CD4-positive, alpha-beta T cell (primary cell): ENCODE measurements at places on chromosomes 5 and 9.

GRCh38 chr5:87022415-87022814, 245.3 kb upstream of the RASA1 start:
- no peaks in the 10 kb centered on the region for H3K27me3 ChIP-seq
- no peak overlapping the region for H3K27ac ChIP-seq

DNA sequence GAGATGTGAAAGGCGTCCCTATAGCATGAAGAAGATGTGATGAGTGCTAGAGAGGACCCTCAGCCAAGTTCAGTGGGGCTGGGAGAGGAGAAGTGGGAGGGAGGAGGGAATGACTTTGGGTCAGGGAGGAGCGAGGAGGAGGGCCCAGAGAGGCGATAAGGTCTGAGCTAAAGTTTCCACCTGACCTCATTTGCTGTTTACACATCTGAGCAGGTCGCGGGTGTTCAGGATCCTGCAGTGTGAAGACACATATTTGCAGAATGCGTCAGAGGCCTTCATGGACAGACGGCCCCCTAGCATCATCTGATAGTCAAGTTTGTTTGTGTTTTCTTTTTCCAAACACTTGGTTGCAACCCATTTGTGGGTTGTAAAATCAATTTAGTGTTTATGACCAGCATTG, 18.9 kb upstream of the IGFBPL1 start:
- no peaks in the 10 kb centered on the region for H3K36me3 ChIP-seq
- no peak for DNase-seq
- H3K27me3 ChIP-seq = no peaks in the 10 kb centered on the region
- no peak overlapping the region for H3K27ac ChIP-seq

DNA sequence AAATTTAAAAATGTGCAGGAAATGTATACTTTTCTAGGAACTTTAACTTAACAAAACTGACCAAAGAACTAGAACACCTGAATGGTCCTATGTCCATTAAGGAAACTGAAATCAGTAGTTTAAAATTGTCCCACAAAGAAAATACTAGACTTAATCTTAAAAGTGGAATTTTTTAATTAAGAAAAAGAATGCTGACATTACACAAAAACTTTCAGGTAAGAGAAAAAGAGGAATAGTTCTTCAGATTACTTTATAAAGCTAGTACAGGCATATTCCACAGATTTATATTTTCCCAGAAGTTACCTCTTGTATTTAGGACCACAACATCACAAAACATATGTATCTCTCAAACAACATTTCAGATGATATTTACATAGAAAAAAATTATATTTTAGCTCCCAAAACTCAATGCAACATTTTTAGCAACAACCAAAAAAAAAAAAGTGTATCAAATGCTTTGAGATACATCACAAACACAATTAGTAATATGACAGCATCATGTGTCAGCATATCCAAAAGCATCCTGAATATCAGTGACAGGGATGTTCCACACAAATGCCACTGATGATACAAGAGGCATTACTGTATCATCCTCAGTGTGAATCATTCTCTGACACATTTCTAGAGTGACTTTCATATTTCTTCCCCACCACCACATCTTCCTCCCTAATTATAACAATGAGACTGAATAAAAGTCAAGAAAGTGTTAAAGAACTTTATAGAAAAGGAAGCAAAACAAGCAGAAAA, 264.0 kb downstream of the EPB41L4A start:
- H3K4me3 ChIP-seq = no peak overlapping the region
- H3K4me1 ChIP-seq = peaks cover 1% of the 10 kb centered on the region
- DNase-seq = peak; percentile 29
- H3K36me3 ChIP-seq = no peaks in the 10 kb centered on the region

GRCh38 chr5:67896311-67896929, 319.1 kb upstream of the PIK3R1 start:
- no peak overlapping the region for H3K4me3 ChIP-seq
- no peak for DNase-seq
- H3K27me3 ChIP-seq = no peaks in the 10 kb centered on the region
- H3K36me3 ChIP-seq = no peaks in the 10 kb centered on the region
- no peaks in the 10 kb centered on the region for H3K4me1 ChIP-seq

DNA sequence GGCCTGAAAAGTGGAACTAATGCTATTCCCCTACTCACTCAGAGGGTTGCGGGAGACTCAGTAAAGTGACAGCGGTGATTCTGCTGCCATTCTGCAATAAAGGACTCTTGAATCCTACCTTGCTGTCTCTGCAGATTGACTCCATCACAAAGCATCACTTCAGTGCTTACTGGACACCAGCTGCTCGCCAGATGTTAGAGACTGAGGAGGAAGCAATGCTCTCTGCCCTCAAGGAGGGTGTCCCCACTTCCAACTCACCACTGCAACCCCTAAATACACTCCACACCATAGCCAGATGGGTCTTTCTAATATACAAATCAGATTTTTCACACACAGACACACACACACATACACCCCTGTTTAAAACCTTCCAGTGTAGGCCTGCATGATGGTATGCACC, 21.4 kb downstream of the TTLL11 start:
- no peak overlapping the region for H3K4me3 ChIP-seq
- H3K36me3 ChIP-seq = no peaks in the 10 kb centered on the region
- no peak for DNase-seq
- H3K27ac ChIP-seq = no peak overlapping the region
- no peaks in the 10 kb centered on the region for H3K4me1 ChIP-seq

DNA sequence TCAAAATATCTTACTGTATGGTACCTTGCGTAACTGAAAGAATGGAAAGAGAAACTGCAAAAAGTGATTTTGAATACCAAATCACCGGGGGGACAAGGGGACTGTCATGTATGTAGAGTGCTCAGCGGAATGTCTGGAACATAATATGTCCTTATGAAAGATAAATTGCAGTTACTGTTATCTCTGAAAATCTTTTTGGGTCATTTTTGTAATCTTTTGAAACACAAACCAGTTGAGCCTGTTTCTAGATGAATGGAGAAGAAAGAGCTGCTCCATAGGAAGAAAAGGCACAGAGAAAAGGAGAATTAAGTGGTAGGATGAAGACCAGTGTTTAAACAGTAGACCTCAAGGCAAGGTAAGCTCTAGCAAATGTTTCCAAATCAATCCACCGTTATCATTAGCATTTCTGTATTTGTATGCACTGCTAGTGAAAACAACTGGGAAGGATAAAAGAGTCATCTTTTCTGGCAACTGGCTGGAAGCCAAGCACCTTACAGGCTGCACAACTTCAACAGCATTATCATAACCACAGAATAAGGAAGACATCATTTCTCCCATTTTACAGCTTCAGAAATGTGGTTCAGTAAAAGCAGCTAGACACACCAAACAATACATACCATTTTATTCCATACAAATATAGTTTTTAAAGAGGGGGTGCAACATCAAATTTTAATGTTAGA, 158.5 kb downstream of the TRPM3 start:
- DNase-seq = no peak
- H3K27ac ChIP-seq = no peak overlapping the region
- no peaks in the 10 kb centered on the region for H3K27me3 ChIP-seq
- H3K36me3 ChIP-seq = no peaks in the 10 kb centered on the region

DNA sequence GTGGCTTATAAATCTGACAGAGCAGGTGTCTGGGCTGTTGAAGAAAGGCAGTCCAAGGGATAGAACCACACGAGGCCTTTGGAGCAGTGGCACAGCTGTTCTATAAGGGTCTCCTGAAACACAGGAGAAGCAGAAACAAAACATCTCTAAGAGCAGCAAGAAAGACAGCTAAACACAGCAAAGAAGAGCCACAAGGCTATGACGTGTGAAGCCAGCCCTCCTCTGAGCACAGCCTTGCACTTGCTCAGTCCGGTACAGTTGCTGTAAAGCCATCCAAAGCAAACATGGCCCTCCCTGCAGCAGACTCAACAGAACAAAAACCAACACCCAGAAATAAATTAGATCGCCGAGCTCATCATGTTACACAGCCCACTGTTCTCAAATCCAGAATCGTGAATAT, 2.6 kb upstream of the GZMK start:
- DNase-seq = no peak
- no peak overlapping the region for H3K27ac ChIP-seq
- no peak overlapping the region for H3K4me3 ChIP-seq
- H3K36me3 ChIP-seq = no peaks in the 10 kb centered on the region

GRCh38 chr5:149217803-149218155, 53.9 kb upstream of the AFAP1L1 start:
- no peaks in the 10 kb centered on the region for H3K27me3 ChIP-seq
- no peak overlapping the region for H3K4me3 ChIP-seq
- H3K27ac ChIP-seq = no peak overlapping the region
- H3K4me1 ChIP-seq = no peaks in the 10 kb centered on the region
- H3K36me3 ChIP-seq = no peaks in the 10 kb centered on the region

GRCh38 chr5:123156577-123157296, 67.7 kb downstream of the PRDM6 start:
- no peak overlapping the region for H3K27ac ChIP-seq
- no peak overlapping the region for H3K4me3 ChIP-seq
- no peaks in the 10 kb centered on the region for H3K4me1 ChIP-seq
- no peaks in the 10 kb centered on the region for H3K27me3 ChIP-seq

GRCh38 chr5:57802131-57802530, 319.5 kb upstream of the ACTBL2 start:
- DNase-seq = no peak
- no peaks in the 10 kb centered on the region for H3K27me3 ChIP-seq
